ENCODE measurements at places on chromosomes 13 and 19.

DNA sequence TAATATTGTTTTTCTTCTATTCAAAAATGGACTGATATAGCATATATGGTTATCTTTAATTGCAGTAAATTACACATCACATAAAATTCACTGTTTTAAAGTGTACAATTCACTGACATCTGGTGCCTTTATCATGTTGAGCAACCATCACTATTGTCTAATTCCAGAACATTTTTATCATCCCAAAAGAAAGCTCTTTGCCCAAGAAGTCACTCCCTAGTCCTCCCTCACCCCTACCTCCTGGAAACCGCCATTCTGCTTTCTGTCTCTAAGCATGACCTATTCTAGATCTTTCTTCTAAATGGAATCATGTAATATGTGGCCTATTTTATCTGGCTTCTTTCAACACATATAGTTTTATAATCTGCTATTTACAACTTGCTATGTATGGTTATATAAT, 525.6 kb downstream of the DCT start:
- DNase-seq, result no peak

GRCh38 chr19:1115646-1116420, 12.0 kb downstream of the GPX4 start:
- DNase-seq, result no peak

DNA sequence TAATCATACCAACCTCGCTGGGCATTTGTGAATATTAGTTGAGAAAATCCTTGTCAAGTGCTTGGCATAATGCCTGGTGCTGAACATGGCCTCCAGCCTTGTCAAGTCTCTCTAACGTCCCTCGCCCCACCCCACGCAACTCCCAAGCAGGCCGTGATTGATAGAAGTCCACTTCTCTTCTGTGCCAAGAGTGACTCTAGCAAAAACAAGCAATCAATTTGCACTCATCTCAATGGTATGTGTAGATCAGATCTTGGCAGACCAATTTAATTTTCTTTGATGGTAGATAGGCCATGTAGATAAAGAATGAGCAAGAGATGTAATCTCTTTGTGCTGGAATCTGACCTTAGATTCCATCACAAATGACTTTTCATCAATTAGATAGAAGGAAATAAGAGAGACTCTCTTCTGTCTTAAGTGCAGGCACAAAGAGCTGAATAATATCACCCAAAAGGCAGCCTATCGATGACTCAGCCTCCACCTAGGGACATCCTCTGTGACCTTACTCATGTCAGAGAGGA, 31.0 kb upstream of the KATNAL1 start:
- no peak for DNase-seq

DNA sequence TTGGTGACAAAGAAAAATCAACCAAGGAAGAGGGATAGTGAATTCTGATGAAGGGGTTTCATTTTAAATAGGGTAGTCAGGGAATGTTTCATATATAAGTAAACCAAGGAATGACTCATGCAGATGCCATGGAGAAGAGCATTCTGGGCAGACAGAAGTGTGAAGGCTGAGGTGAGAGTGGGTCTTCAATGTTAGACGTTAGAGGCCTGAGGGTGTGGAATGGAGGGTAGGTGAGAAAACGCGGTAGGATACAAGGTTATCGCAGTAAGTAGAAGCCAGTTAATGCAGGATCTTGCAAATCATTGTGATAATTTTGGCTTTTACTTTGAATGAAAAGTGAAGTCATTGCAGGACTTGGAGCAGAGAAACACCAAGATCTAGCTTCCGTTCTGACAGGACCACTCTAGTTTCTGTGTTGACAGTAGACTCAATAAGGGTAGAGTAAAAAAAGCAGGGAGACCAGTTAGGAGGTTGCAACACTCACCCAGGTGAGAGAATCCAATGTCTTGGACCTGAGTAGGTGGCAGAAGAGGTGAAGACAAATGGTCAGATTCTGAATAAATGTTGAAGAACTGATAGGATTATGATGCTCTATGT, 225.2 kb upstream of the TMTC4 start:
- no peak for DNase-seq

DNA sequence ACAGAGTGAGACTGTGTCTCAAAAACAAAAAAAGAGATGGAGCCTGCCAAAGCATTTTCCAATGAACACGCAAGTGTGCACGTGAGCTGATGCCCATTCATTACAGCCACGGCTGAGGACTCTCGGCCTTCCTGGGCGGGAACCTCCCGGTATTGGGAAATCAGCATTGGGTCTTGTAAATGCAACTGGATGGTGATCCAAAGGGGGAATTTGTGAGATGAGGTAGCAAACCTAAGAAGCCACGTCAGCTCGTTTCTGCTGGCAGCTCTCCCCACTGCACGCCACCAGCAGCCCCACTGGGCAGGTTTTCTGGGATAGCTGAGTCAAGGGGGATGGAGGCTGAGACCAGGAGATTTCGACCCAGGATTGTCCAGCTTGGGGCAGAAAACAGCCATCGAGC, 11.5 kb downstream of the C13orf46 start:
- no peak for DNase-seq

GRCh38 chr13:39536906-39537305, 66.1 kb downstream of the LHFPL6 start:
- DNase-seq, result no peak

DNA sequence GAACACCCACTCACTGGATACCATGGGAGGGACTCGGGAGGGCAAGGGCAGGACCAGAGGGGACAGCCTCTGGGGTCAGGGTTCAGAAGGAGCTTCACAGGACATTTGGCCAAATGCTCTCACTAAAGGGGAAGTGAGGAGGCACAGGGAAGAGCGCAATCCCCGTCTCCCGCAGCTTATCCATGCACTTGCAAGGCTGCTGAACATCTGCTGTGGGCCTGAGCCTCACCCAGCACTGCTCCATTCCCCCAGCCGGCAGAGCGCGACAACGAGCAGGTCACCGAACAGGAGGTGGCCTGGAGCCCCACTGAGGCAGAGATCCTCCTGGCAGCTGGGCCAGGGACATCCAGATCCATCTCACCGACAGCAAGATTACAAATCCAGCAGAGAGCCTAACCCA, 23.3 kb downstream of the ELAVL1 start:
- no peak for DNase-seq

DNA sequence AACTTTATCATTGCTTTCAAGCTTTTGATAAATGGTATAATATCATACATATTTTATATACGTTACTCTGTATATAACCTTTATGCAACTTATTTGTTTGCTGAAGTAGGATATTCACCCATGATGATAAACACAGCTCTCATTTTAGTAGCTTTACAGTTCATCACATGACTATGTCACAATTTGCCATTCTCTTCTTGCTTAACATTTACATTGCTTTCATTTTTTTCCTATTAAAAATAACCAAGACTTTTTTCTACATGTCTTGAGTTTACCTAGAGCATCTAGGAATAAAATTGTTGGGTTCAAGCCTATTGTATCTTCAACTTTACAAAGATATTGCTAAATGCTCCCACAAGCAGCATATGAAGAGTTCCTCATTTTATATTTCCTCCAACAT, 54.0 kb downstream of the KCNRG start:
- DNase-seq, result no peak

DNA sequence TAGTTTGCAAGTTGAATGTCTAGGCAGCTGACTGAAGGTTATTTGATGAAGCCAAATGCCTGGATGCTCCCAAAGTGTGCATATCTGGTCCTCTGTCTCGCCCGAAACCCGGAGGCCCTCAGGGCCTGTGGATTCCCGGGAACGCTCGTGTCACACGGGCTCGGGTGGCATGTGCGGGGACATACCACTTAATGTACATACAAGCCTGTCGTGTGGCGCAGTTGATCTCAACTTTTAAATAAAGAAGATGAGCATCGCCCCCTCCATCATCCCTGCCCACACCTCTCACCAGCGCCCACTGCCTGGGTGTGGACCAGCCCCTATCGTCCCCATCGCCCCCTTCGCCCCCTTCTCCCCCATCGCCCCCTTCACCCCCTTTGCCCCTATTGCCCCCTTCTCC, 33.9 kb downstream of the ATP11A start:
- DNase-seq, result no peak

DNA sequence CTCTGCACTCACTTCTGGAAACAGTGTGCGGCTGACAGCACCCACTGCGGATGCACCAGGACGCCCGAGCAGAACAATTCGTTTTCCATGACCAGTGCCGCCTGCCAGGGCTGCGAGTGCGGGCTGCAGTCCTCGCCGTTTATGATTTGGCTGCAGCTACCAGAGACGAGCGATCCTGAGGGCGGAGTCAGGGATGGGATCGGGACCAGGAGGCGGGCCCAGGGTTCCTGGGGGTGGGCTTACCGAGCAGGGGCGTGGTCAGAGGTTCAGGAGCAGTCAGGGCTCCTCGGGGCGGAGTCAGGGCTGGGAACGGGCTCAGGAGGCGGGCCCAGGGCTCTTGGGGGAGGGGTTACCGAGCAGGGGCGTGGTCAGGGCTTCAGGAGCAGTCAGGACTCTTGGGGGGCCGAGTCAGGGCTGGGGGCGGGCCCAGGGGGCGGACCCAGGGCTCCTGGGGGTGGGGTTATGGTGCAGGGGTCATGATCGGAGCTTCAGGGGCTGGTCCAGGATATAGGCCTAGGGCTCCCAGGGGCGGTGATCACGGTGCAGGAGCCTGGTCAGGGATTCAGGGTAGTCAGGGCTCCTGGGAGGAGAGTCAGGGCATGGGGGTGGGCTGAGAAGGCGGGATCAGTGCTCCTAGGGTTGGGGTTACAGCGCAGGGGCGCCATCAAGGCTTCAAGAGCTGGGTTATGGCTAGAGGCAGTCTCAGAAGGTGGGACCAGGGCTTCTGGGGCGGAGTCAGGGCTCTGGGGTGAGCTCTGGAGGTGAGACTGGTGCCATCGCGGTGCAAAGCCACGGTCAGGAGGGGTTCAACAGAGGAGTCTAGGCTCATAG, 1.7 kb downstream of the KLK4 start:
- peak; percentile 7 for DNase-seq

DNA sequence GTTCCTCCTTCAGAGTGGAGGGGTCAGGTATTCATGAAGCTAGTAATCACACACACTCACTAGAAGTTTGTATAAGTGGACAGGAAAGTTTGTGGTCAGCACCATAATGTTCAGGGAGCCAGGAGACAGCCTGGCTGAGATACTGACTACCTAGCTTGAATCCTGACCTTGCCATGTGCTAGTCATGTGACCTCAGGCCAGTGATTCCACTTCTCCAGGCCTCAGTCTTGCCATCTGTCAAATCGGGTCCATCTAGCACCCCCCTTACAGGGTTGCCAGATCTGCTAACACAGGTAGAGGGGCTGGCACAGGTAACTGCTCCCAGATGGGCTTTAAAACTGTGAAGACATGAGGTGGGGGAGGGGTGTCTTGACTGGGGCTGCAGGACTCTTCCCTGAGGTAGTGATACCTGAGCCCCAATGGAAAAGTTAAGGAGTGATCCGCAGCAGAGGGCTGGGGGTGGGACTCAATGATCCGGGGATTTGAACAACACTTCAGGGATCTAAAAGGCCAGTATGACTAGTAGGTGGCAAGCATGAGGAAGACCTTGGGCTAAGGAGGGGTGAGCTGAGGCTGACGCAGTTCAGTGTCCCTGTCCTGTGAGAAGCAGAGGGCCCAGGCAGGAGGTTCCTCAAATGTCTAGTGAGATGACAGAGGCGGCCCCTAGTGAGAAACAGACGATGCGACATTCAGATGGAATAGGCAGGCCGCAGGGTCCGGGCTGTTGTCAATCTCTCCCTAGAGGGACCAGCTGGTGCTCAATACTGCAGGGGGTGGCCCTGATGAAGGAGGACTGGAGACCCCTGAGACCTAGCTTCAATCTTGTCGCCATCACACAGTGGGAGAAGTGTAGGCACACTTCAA, 8.5 kb downstream of the ACTMAP start:
- DNase-seq, result no peak

DNA sequence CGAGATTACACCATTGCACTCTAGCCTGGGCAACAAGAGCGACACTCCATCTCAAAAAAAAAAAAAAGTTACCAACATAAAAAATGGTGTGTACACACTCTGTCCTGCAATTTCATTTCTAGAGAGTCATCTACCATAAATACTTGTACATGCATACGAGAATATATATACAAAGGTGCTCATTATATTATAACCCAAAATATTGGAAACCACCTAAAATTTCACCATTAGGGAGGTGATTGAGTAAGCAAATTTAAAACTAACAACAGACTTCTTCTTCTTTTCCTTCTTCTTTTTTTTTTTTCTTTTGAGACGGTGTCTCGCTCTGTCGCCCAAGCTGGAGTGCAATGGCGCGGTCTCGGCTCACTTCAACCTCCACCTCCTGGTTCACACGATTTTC, 7.4 kb upstream of the C5AR1 start:
- DNase-seq, result no peak
